Stimulated activated CD4-positive, alpha-beta T cell treated with anti-CD3 and anti-CD28 coated beads, Interleukin-1b, Interleukin-23, amount 100 ng/mL, for 48 hours (primary cell): ENCODE measurements at places on chromosomes 1 and 21.

DNA sequence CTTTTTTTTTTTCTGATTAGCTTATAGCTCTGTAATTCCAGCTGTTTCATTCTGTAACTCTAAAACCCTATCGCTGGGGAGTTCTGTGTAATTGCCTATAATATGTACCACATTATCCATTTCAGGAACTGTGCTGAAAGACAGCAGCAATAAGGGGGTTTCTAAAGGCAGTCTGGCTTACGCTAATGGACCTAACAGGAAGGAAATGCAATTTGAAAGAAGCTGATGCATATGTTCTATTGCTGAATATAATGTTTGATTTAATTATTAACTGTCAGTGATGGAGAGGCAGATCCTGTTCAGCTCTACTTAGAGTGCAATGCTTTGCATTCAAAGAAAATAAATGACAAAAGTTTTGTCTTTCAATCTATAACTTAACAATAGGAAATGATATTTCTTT lies 209.4 kb upstream of the SNX7 start:
- DNase-seq: no peak

DNA sequence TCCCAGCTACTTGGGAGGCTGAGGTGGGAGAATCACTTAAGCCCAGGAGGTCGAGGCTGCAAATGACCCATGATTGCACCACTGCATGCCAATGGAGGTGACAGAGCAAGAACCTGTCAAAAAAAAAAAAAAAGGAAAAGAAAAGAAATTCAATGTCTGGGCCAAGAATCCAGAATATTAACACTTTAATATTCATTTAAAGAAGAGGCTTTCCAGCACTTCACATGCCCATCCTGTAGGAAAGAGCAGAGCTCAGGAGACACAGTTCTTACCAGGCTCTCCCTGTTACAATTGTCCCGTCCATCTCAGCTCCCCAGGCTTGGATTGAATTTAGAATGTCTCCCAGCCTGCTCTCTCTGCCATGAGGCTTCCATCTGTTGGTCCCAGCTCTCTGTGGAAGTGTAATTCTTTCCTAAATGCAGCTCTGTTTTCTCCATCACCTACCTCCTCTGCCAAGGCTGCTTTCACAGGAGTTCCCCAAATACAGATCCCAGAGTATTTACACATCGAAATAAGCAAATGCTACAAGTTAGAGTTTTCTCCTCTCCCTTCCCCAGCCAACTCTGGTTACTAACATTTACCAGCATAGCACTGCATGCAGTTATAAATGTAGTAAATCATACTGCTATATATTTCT lies 116.6 kb upstream of the CDC42BPA start:
- no peak for DNase-seq

GRCh38 chr1:198153804-198154203 lies 3.0 kb upstream of the NEK7 start:
- DNase-seq: no peak

GRCh38 chr1:90579212-90579802 lies 137.8 kb downstream of the BARHL2 start:
- no peak for DNase-seq

DNA sequence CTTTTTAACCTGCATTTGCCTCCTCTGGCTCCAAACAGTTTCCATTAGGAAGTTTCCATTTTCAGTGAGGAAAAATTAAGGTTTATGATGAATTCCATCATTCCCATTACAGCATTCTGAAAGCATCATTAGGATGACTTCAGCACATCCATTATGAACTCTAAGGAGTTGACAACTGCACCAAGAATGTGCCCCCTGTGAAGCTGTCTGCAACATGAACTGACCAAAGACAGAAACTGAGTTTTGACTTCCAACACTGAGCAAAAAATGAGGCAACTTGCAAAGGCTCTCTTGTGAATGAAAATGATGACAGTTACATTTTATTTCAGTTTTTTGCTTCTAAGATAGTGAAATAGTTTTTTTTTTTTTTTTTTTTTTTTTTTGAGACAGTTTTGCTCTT lies 18.3 kb upstream of the KCNE1 start:
- DNase-seq: no peak

- no peak for DNase-seq
These were observed 20.5 kb downstream of the TMEM51 start for GRCh38 chr1:15173863-15174614.

DNA sequence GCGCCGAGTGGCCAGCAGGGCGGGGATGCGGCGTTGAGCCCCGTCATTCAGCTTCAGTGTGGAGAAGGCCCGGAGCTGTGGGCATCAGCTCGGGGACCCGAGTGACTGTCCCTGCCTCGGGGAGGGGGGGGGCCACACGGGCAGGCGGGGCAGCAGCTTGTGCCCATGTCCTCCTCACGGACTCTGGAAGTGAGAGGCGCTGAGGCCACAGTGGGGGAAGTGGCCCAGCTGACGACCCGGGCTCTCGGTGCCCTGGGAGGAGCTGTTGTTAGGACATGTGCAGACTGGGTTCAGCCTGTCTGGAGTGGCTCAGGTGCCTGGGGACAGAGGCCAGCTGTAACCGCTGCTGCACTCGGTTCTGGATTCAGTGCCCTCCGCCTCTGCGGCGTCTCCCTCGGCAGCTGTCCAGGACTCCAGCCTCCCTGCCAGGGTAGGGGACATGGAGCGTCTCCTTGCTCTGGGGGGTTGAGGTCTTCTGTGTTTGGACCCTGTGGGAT lies 71.1 kb downstream of the SKI start:
- DNase-seq: no peak

DNA sequence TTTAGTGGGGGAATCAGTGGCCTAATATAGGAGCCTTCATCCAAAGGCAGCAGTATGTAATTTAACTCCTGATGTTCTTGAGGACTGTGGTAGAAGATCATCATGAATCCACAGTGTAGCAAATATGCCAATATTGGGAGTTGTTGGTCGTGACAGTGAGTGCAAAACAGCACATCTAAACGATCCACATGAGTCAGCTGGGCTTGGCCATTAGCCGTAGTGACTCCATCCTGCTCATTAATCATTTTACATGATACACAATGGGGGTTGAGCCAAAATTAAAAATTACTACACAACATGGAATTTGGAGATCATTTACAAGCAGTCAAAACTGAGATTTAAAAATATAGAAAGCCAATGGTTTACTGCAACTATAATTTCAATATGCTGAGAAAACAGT lies 653.9 kb upstream of the CAMK1G start:
- no peak for DNase-seq
